ENCODE measurements at places on chromosomes 16 and 17.
A peak's percentile ranks its signal among the peaks of the same experiment; 100 is the strongest.

GRCh38 chr17:40017422-40018080 is 2.3 kb downstream of the CSF3 start:
- no peaks in the 10 kb centered on the region for H3K4me1 ChIP-seq
- H3K27me3 ChIP-seq, result no peaks in the 10 kb centered on the region
- no peak overlapping the region for H3K4me3 ChIP-seq
- no peaks in the 10 kb centered on the region for H3K36me3 ChIP-seq
- H3K27ac ChIP-seq, result no peak overlapping the region
- no peak for DNase-seq

DNA sequence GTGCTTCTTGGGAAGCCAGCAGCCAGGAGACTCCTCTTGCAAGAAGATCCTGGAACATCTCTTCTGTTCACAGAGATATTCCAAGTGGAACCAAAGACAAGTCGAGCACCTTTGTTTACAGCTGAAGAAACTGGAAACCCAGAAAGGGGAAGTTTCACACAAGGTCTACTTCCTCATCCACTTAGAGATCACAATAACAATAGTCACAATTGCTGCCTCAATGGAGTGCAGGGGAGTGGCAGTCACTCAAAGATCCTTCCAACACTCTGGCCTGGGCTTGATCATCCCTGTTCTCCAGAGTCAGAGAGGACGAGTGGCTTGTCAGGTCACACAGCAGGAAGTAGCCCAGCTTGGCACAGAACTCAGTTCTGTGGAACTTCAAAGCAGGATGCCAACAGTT is 46.9 kb upstream of the SIAH1 start:
- no peak overlapping the region for H3K27ac ChIP-seq
- DNase-seq, result no peak
- H3K4me3 ChIP-seq, result no peak overlapping the region
- no peaks in the 10 kb centered on the region for H3K27me3 ChIP-seq

GRCh38 chr16:88901718-88902337 is 35.4 kb upstream of the PABPN1L start:
- no peaks in the 10 kb centered on the region for H3K4me1 ChIP-seq
- no peak overlapping the region for H3K4me3 ChIP-seq
- no peaks in the 10 kb centered on the region for H3K36me3 ChIP-seq
- no peak for DNase-seq
- H3K27me3 ChIP-seq, result no peaks in the 10 kb centered on the region

DNA sequence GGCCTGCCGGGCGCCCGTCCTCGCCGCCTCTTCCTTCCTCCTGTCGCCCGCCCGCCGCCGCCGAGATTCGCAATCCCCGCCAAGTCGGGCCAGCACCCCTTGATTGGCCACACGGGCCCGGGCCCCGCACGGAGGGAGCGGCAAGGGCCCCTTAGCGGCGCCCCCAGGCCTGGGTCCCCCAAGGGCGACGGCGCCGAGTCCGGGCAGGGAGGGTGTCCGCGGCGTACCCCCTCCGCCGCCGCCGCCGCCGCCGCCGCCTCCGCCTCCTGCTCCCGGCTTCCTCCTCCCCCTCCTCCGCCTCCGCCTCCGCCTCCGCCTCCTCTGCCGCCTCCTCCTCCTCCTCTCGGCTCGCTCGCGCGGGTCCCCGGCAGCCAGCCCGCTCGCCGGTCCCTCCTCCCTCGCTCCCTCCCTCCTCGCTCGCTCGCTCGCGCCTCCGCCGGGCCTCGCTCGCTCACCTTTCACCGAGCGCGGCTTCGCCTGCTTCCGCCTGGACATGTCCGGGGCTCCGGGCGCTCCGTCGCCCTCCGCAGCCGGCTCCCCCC is 561 bp downstream of the ZNF423 start:
- peak; percentile 84 for DNase-seq
- no peaks in the 10 kb centered on the region for H3K36me3 ChIP-seq
- H3K4me3 ChIP-seq, result peak overlapping the region; percentile 70
- peaks cover 9% of the 10 kb centered on the region for H3K4me1 ChIP-seq
- peak overlapping the region; percentile 85 for H3K27ac ChIP-seq
- H3K27me3 ChIP-seq, result no peaks in the 10 kb centered on the region

GRCh38 chr16:49756775-49757558 is 98.9 kb downstream of the ZNF423 start:
- H3K36me3 ChIP-seq, result no peaks in the 10 kb centered on the region
- H3K27ac ChIP-seq, result no peak overlapping the region
- no peaks in the 10 kb centered on the region for H3K4me1 ChIP-seq
- no peak overlapping the region for H3K4me3 ChIP-seq
- DNase-seq, result no peak
- H3K27me3 ChIP-seq, result no peaks in the 10 kb centered on the region

DNA sequence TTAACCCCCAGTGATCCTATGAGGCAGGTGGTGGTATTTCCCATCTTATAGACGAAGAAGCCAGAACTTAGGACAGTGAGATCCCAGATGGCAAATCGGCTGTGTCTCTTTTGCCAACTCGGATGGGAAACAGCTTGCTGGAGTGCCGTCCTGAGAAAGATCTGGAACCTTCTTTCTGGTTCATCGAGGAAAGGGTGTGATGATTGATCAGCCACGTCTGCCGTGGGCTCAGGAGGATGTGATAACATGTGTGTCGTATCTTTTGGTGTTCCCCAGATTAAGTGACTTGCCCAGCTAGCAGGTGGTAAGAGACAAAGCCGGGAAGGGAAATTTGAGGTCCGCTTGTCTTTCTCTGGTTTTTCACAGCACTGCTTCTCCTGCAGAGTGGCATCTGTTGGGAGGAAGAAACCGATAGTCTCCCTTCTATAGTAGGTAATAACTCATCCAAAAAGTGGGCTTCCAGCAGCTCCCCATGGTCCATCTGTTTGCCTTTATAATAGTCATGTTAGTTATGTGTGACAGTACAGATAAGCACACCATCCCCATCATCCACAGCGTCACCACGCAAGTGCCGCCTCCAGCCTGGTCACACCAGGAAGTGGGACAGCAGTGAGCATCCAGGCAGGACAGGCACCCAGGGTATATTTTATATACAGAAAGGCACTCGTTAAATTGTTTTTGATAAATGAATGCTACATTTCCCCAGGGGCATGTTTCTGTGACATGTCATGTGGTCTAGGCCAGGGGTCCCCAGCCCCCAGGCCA is 175.5 kb downstream of the KATNIP start:
- H3K27me3 ChIP-seq, result no peaks in the 10 kb centered on the region
- no peaks in the 10 kb centered on the region for H3K36me3 ChIP-seq
- H3K4me3 ChIP-seq, result no peak overlapping the region
- peaks cover 6% of the 10 kb centered on the region for H3K4me1 ChIP-seq
- DNase-seq, result no peak

DNA sequence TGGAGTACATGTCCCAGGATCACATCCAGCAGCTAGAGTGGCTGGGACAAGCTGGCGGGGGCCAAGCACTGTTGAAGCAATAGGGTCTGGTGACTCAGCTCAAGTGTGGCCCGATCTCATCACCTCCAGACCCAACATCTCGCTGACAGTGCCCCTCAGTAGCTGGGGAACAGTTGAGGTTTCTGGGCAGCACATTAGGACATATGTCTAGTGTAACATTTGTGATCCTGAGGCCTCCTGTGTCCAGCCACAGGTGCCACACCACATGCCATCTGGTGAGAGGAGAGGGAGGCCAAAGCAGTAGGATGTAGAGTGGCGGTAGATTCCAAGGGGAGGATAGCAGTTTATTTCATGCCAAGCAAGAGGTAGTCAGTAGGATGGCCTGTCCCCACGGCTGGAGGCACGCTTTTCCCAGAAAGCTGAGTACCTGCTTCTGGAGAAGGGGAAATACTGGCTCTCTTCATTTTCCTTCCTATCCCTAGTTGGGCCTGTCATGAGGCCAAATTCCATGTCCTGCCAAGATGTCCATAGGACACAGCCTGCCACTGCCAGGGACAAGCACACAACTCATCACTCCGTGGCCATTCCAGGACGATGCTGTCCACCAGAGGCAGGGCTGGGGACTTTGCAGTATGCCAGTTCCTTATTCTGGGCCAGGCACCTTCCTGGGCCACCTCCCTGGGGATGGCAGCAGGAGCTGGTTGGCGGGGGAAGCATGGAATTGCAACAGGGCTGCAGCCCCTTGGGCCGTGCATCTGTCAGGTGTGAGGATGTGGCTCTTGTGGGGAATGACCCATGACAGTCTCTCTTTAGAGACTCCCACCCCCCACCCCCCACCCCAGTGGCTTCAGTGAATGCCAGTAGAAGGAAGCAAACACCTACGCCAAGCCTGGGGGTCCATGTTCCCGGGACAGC is 24.0 kb downstream of the GGA3 start:
- H3K36me3 ChIP-seq, result peaks cover 36% of the 10 kb centered on the region
- no peaks in the 10 kb centered on the region for H3K4me1 ChIP-seq
- H3K27me3 ChIP-seq, result no peaks in the 10 kb centered on the region
- no peak overlapping the region for H3K4me3 ChIP-seq

DNA sequence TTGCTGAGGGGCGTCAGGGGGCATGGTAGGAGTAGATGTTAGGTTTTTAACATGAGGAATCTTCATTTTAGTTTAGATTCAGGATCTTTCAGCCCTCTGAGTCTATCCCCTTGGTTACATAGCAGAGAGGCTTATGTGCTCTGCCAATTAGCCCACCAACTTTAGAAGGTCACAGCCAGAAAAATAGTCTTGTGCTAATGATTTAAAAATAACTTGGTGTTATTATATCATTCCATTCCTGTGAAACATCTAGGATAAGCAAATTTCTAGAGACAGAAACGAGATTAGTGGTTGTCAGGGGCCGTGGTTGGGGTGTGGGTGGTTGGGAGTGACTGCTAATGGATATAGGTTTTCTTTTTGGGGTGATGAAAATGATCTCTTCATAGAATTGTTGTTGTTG is 183.7 kb downstream of the SNX29 start:
- no peaks in the 10 kb centered on the region for H3K4me1 ChIP-seq
- no peaks in the 10 kb centered on the region for H3K36me3 ChIP-seq
- DNase-seq, result no peak
- no peak overlapping the region for H3K4me3 ChIP-seq
- no peaks in the 10 kb centered on the region for H3K27me3 ChIP-seq

GRCh38 chr17:3795390-3796102 is 5.4 kb downstream of the ITGAE start:
- no peaks in the 10 kb centered on the region for H3K4me1 ChIP-seq
- H3K27me3 ChIP-seq, result no peaks in the 10 kb centered on the region
- H3K4me3 ChIP-seq, result no peak overlapping the region
- no peak for DNase-seq

All from prostate gland (tissue), 2 donors.